ENCODE measurements at places on chromosomes 1 and 21.

GRCh38 chr1:54157401-54157800, 4.6 kb upstream of the CDCP2 start:
- DNase-seq: no peak

GRCh38 chr1:161887730-161888287, 121.7 kb downstream of the ATF6 start:
- DNase-seq: no peak

- DNase-seq: no peak
Measured at GRCh38 chr1:7334475-7335035, 436.5 kb upstream of the VAMP3 start.

DNA sequence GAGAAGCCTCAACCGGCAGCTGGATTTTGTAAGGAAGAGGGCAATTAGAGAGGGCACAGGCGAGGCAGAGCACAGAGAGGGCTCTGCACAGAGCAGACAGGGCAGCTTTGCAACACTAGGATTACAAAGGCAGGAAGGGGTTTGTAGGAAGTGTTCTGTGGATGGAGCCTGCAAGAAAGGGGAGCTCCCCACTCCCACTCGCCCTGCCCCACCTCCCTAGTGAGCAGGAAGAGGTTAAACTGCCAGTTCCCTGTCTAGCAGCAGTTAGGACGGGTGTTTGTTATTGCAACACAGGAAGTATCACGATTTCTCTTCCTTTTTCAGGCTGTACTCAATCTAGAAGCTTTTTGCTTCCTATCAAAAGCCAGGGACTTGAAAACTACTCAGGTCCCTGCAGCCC, 63.3 kb upstream of the LRRC8D start:
- no peak for DNase-seq

DNA sequence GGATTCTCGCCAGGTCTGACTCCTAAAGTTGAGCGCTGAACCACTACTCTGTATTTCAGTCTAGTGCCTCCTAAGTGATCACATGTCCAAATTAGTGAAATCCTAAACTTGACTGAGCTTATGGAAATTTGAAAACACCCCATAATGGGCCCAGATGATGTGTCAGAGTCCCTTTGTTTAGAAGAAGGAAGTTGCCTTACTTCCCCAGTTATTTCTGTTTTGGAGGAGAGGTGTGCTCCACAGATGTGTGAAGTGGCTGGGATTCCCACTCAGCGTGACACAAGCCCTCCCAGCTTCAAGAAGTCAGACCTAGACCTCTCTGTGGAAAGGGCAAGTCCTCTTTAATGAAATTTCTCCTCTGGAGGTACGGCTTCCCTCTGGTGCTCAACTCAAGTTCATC, 188.8 kb downstream of the TTLL7 start:
- DNase-seq: no peak

- DNase-seq: no peak
Measured at GRCh38 chr1:97603776-97604175, 317.1 kb downstream of the DPYD start.

- no peak for DNase-seq
Measured at GRCh38 chr1:222187566-222188332, 360.2 kb downstream of the HHIPL2 start.

GRCh38 chr1:52867087-52867863, 24.7 kb downstream of the ZYG11A start:
- no peak for DNase-seq

DNA sequence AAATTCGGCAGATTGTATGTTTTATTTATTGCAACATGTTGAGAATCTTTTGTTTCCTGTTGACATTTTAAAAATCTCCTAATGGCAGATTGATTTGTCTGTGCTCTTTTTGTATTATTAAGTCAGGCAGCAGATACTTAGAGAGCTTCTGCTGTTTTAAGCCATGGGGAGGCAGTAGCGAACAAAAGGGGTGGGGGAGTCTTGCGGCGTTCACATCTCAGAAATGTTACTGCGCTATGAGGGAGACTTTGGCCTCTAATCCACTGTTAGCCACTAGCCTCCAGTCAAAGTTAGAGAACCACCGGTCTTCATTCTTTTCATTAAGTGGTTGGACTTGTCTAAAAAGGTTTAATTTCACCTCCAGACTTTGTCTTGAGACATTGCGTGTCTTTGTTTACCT, 93.6 kb downstream of the DYRK1A start:
- no peak for DNase-seq

- DNase-seq: no peak
Measured at GRCh38 chr1:87134061-87134460, 194.6 kb upstream of the LMO4 start.

DNA sequence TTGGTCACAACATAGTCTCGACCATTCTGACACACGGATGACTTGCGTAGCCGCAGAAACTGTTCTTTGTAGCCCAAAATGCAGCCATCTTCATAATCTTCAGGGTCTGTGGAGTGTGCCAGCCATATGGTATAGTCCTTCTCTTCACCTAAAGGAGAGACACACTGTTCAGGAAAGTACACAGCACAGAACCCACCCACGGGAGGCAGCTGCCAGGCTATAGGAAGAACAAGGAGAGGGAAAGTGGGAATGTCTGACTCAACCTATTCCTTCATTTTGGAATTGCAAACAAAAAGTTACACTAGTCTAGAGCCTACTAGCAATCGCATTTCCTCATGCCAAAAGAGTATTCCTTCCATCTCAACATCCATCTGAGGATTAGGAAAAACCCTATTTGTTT, 16.2 kb upstream of the MYBPHL start:
- DNase-seq: no peak

GRCh38 chr1:214074477-214074876, 86.7 kb downstream of the PROX1 start:
- no peak for DNase-seq

DNA sequence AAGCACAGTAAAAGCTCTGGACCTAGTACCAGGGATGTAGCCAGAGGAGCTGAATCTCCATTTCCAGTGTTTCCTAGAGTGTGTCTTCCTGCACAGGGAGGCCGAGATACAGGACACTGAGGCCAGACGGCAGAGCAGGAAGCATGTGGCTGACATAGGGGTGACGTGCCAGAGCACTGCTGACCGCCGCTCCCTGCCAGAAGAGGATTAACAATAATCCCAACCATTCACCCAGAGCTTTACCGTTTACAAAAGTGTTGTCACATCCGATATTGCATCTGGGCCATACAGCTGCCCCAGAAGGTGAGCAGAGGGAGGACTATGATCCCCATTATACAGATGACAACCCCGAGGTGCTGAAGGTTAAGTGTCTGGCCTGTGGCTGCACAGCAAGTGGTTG, 5.8 kb upstream of the CLDN19 start:
- no peak for DNase-seq

- no peak for DNase-seq
Measured at GRCh38 chr21:45202889-45203288, 84.8 kb downstream of the POFUT2 start.

DNA sequence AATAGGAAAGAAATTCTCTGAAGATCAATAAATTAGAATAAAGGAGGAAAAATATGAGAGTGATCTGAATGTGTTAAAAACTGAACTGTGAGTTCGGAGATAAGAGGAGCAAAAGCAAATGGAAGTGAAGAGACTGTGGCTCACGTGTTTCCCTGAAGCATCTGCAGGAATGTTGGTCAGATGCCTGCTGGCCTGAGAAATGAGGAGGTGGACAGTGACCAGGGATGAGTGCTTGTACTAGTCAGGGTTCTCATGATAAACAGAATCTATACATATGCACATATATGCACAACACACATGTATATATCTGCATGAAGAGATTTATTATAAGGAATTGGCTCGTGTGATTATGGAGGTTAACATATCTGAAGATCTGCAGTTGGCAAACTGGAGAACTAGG, 103.4 kb upstream of the TIAM1 start:
- no peak for DNase-seq

DNA sequence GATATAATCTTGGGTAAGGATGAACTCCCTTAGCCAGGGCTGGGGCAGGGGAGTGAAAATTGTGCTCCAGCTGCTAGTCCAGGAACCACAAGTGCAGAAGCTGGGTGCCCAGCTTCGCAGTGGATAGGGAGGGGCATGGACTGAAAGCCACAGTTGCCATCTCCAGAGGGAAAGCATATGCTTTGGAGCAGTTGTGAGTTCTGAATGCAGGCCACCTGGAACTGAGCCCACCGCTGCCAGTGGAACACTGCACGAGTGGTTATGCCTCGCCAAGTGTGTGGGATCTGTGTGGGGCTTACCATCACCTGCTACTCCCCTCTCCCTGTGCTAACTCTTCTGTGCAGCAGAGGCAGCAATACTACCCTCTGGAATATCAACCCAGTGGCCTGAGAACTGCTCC, 158.4 kb upstream of the DPT start:
- DNase-seq: no peak

DNA sequence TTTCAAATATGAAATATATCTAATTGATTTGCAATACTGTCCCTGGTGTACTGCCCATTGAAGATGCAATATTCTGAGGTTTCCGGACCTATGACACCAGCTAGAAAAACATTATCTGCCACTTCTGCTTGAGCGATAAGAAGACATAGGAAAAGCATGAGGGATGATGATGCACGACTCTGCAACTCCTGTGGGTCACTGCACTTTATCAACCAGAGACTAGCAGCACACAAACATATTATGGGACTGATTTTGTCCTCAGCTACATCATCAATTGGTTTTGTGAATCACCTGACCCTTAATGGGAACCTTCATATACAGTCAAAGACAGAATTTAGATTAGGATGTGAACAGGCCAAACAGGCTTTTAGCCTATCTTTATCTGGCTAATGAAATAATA, 13.8 kb upstream of the KCNA3 start:
- no peak for DNase-seq

DNA sequence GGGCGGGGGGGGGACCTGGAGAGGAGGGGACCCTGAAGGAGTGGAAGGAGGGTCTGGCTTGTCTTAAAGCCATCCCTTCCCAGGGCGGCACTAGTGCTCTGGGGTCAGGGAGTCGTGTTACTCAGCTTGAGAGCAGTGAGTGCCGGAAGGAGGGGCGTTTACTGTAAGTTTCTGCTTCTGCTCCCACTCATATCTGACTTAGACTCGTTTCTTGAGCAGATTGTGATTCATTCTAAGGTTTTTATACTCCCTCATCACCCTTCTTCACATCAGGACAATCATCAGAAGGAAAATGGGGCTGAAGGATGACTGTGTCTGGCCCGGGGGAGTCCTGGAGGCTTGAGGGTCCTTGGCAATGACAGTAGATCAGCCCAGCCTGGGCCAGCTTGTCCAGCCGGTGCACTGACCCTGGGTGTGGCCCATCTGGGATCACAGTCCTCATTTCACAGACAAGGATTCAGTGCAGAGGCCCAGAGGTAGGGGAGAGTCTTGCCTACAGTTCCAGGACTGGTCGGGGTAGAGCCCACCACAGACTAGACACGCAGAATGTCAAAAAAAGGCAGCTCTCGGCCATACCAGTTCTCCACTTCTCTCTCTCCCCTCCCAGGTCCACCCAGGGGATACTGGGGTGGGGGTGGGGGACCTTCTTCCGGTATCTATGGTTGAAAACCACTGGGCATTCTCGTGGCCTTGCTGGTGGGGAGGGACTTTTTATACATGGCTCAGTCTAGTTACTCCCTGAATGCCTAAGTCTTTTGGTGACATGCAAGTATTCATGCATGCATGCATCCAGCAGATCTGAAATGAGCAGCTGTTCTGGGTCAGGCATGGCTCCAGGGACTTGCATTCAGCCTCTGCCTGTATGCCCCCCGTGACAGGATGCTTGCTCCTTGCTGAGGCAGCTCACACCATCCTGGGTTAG, 5.1 kb downstream of the TNFRSF8 start:
- no peak for DNase-seq

- no peak for DNase-seq
Measured at GRCh38 chr1:160541622-160542302, 18.7 kb upstream of the SLAMF6 start.

DNA sequence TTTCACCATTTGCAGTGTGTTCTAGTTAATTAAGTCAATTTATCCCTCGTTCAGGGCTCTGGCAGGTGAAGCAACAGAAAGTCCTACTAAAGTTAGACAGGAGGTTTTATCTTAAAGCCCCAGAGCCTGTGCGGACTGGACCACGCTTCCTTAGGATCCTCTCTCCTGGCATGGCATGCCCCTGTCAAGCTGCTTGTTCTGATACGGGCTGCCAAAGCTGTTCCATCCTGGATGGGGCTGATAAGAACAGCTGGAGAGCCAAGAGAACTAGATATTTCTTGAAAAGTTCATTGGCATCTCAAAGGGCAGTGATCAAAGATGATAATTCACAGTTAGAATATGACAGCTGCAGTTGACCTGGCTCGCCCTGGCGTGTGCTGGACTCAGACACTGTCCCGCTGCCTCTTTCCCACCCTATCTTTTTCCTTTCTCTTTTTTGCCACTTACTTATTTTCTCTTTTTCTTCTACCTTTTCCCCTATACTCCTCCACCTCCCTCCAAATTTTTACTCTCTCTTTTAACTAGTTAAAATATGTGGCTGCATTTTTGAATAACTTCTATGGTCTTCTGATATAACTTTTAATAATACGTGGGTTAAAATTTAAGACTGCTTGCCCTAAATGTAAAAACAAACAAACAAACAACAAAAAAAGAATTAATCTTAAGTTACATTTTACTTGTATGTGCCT, 96.7 kb downstream of the ABCA4 start:
- no peak for DNase-seq
